ENCODE measurements at places on chromosomes 7 and 10.

GRCh38 chr7:119351320-119351719 lies 921.7 kb upstream of the KCND2 start:
- no peak for DNase-seq

GRCh38 chr7:932651-932975 lies 21.9 kb downstream of the ADAP1 start:
- DNase-seq = no peak

DNA sequence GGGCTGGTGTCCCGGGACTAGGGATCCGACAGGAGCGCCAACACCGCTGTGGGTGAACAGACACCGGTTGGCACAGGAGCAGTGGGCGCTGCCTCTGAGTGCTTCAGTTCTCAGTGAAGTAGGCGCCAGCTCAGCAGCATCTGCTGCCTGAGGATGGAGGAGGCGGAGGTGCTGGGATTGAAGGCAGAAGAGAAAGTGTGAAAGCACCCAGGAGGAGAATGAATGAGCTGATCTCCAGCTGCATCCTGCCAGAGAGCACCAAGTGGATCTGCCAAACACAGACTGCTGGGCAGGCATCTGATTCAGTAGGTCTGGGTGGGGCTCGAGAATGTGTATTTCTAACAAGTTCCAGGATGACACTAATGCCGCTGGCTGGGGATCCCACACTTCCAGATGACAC lies 74.5 kb downstream of the LANCL2 start:
- no peak for DNase-seq

GRCh38 chr7:140034421-140034820 lies 28.3 kb downstream of the PARP12 start:
- no peak for DNase-seq

- DNase-seq = no peak
These were observed 14.4 kb upstream of the MYL7 start for GRCh38 chr7:44155191-44156185.

DNA sequence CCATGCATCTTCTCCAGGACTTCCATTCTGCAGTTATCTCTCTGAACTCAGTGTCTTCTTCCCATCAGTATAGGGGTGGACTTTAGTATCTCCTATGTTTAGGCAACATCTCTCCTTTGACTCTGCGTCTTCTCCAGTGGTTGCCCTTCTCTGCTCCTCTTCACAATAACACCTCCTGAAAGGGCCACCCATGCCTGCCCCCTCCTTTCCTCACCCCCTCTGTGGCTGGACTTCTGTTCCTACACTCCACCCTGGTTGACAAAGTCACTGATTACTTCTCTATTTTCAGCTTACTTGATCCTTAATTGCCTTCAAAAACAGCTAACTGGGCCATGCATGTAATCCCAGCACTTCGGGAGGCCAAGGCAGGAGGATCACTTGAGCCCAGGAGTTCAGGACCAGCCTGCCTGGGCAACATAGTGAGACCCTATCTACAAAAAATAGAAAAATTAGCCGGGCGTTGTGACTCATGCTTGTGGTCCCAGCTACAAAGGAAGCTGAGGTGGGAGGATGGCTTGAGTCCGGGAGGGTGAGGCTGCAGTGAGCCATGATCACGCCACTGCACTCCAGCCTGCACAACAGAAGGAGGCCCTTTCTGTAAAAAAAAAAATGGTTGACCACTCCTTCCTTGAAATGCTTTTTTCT lies 13.7 kb downstream of the SRGN start:
- DNase-seq = peak; percentile 32

- no peak for DNase-seq
These were observed 56.9 kb upstream of the AOAH start for GRCh38 chr7:36781011-36781738.

GRCh38 chr7:46071601-46072000 lies 150.5 kb upstream of the IGFBP3 start:
- DNase-seq = no peak

- no peak for DNase-seq
These were observed 228.0 kb downstream of the PARD3 start for GRCh38 chr10:34587002-34587679.

- DNase-seq = no peak
These were observed 135.2 kb downstream of the ADAM12 start for GRCh38 chr10:126252884-126253610.

GRCh38 chr10:113007343-113007771 lies 57.3 kb downstream of the TCF7L2 start:
- peak; percentile 28 for DNase-seq

- DNase-seq = no peak
These were observed 3.3 kb upstream of the MTERF1 start for GRCh38 chr7:91883676-91884362.

All from activated CD8-positive, alpha-beta memory T cell treated with anti-CD3 and anti-CD28 coated beads, Interleukin-2, amount 50 U/mL, for 4 hours (primary cell).